ENCODE measurements at places on chromosomes 7 and 10.

GRCh38 chr10:2222631-2223030, 485.3 kb upstream of the ADARB2 start:
- DNase-seq = no peak

- no peak for DNase-seq
Observed at GRCh38 chr7:155457544-155458110, 302 bp upstream of the EN2 start.

- DNase-seq = peak; percentile 41
Observed at GRCh38 chr10:97332591-97333350, 1.8 kb downstream of the FRAT2 start.

DNA sequence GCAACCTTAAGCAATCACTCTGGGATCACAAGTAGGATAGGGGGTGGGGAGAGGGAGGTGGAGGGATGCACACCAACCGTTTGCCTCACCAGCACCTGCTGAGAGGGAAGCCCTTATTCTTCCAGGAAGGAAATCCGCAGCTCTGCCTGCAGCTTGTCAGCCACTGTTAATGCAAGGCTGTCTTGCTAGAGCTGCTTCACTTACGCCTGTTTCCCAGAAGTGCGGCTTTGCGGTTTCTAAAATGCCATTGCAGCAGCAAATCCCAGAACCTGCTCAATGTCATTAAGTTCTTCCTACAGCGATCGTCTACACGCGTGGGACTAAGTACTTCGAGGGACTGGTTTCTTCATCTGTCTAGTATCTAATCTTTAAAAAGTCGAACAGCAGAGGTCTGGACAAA, 191.1 kb downstream of the ZMYND11 start:
- no peak for DNase-seq

- DNase-seq = no peak
Observed at GRCh38 chr10:77692782-77693181, 55.2 kb upstream of the KCNMA1 start.

Measured in left cardiac atrium (tissue), 4 donors.